AG09309 (cell line): ENCODE measurements at places on chromosomes 2 and 18.

DNA sequence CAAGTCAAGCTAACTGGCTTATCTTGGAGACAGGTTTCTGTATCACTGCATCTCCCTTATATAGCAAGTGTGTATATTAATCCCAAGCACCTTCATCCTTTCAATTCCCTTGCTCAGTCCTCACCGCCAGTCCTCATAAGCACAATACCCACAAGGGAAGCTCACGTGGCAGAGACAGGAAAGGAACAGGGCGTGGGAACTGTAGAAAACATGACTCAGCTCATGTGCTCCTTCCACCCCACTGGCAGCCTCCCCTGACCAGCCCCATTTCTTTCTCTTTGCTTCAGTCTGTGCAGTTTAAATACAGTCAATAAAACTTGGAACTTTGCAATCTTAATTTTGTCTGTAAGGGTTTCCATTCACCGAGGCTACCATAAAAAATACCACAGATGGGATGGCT is 36.5 kb upstream of the CDH19 start:
- no peak for DNase-seq

DNA sequence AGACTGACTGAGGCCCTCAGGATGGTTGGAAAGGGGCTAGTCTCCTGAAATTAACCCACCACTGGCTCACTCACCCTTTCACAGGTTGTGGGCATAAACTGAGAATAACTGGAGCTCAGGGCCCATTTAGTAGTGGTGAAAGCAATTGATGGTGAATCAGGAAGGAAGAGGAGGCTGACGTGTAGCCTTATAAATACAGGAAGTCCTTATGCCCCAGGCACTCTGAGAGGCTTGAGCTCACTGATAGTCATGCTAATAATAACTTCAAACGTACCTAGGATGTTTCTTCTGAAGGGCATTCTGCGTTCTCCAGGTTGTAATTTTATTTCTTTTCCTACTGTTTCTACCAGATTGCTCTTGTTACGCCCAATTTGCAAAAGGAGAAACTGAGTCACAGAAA is 328.4 kb downstream of the CLIP4 start:
- DNase-seq = no peak

- DNase-seq = no peak
Observed at GRCh38 chr2:239202343-239202742, 198.5 kb downstream of the HDAC4 start.

DNA sequence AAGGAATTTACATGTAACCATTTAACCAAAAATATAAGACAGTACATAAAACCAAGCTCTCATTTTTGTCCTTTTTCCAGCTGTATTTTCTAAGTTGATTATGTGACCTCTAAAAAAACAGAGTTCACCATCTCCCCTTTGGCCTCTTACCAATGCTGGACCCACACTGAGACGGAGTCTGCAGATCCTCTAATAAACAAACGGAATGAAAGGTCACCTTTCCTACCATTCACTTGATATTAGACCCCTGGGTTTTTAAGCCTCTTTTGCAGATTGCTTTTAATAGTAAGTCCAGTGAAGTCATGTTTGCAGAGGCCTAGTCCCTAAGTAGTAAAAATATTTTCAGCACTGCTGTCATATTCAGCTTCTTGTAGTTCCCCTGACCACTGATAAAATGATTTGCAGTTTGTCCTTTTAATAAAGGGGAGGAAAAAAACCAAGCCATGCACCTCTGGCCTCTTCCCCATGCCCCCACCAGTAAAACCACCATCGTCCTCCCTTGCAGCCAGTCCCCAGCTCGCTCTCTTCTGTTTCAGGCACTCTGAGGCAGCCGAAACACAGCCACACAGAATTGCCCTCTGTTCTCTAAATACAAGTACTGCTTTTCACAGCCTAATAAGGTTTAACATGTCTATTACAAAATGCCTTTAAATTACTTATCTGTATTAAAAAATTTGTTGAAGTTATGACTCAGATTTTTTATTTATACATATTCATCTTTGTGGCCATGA is 427.5 kb downstream of the PARD3B start:
- DNase-seq = no peak

GRCh38 chr18:32287249-32287648 is 97.4 kb downstream of the MEP1B start:
- DNase-seq = no peak

GRCh38 chr2:69628325-69629021 is 15.1 kb downstream of the AAK1 start:
- DNase-seq = no peak

- no peak for DNase-seq
Observed at GRCh38 chr2:239290618-239291474, 110.0 kb downstream of the HDAC4 start.

DNA sequence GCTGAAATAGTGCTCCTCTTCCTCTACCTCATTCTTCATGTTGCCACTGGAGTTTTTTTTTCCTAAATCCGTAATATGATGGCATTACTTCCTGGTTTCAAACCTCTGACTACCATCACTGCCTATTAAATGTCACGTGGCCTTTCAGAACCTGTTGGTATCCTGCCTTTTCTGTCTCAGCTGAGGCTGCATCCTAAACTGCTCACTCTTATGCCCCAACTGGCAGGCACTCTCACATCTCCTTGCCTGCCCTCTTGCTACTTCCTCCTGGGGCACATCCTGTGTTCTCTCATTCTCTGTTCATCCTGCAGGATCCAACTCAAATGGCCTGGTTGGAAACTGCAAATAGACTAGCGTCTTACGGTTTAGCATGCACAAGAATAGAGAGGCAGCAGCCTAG is 468.1 kb upstream of the FANCL start:
- no peak for DNase-seq

DNA sequence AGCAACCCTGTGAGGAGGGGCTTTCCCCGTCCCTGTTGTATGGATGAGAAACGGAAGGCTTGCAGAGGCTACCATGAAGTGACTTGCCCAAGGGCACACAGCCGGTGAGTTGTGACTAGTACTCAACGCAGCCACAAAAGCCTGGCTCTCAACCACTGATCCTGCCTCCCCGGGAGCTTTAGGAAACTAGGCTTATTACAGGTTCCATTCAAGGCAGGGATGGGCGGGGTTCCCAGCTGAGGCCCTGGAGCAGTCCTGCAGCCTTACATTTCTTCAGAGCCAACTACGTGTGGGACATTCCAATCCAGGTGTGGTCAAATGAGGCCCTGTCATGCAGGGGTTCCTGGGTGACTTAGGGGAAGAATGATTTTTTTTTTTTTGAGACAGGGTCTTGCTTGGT is 59.6 kb downstream of the MEX3C start:
- no peak for DNase-seq

GRCh38 chr2:39725401-39725800 is 53.7 kb downstream of the THUMPD2 start:
- peak; percentile 94 for DNase-seq

DNA sequence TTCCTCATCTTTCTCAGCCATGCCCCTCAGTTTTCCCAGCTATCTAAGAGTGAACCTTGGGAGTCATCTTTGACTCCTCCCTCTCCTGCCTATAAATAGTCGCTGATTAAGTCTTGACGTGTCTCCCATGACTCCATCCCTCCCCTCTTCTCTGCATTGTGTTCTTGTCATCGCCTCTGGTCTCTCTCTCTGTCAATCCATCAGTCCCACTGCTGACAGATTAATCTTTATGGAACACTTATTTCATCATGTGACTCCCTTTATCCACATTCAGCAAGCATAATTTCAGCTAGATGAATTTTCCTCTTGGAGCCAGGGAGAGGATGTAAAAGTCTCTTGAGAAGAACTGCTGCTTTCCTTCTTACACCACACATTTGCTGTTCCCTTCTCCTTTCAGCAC is 9.4 kb downstream of the ADAM23 start:
- no peak for DNase-seq

DNA sequence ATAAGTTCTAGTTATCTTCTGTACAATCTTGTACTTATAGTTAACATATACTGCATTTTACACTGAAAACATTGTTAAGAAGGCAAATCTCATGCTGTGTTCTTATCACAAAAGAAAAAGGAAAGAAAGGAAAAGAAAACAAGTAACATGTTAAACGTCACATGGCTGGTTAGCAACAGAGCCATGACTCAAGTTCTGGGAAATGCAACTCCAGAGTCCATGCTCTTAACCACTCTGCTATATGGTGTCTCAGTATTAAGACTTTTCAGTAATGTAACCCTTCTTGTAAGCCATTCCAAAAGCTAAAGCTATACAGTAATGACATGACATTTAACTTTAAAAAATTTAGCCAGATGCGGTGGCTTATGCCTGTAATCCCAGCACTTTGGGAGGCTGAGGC is 181.4 kb downstream of the BARD1 start:
- DNase-seq = no peak

- DNase-seq = no peak
Observed at GRCh38 chr2:233267516-233268245, 16.2 kb downstream of the ATG16L1 start.

- DNase-seq = no peak
Observed at GRCh38 chr2:223487214-223487846, 114.8 kb downstream of the SCG2 start.

DNA sequence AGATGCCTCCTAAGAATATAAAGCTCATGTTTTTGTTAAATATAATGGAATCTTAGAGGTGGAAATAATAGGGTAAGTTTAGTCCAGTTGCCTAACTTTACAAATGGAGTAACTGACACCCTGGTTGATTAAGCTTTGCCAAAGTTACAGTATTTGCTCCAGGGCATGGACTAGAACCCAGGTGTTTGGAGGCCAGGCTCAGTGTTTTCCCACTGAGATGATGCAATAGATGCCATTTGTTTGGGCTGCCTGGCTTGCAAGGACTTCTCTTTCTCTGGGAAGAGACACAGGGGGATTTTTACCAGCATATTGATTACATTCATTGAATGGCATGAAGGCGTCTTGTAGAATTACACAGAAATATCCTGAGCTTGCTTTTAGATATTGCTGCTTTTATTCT is 397.8 kb downstream of the SLC4A3 start:
- no peak for DNase-seq

- no peak for DNase-seq
Observed at GRCh38 chr2:174516501-174517378, 29.9 kb upstream of the GPR155 start.

GRCh38 chr2:157897106-157897971 is 21.2 kb upstream of the ACVR1 start:
- DNase-seq = no peak

GRCh38 chr2:134241911-134242310 is 12.0 kb upstream of the MGAT5 start:
- DNase-seq = no peak

DNA sequence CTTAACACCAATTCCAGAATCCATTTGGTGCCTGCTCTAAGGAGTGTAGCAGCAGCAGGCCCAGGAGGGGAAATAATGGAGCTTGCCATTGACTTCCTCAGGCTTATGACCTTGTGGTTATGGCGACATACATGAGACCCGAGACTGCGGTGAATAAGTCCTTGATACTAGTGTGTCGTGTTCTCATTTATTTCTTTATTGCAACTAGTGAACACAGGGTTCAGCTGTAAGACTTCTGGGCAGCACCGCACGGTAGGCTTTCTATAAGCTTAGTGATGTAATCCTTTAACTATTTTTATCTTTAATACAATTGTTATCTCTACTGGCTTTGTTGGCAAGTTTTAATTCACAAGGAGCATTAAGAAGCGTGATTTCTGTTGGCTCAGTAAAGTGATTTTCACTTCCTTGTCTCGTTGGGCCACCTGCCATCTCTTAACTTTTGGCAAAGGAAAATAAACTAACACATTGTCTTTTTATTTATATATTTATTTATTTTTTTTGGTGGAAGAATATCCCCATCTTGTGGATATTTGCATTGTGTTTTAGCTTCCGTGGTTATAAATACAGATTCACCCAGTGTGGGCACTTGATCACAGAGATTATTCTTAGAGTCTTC is 139.8 kb downstream of the LTBP1 start:
- DNase-seq = no peak

DNA sequence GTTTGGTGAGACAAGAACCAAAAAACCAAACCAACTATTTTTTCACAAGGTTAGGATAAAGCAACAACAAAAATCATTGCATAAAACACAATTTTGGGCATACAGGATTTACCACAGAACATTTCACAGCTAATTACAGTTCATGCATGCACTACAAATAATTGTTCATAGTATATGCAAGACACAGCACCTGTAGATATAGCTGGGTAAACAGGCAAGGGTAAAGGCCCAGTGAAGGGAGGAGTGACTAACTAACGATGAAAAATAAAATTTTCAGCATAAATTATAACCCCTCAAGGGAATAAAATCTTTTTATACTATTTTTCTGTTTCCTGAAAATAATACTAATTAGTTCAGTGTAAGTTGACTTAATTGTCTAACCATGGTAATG is 73.3 kb upstream of the CCDC141 start:
- DNase-seq = no peak

GRCh38 chr2:220670511-220670910 is 901.6 kb downstream of the EPHA4 start:
- no peak for DNase-seq

DNA sequence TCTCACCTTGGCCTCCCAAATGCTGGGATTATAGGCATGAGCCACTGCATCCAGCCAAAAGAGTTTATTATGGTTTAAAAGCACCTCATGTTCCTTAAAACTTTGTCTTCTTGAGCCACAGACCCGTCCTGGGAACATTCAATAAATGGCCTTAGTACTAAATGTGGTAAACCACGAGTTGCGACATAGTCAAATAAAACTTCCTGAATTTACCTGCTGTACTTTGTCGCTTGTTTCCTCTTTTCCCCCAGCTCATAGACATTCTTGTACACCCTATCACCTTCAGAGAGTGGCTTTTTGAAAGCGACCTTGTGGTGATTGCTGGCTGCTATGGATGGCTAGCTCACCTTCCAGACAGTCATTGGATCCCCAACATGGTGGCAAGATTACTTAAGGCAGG is 310.4 kb downstream of the LRRTM1 start:
- no peak for DNase-seq

DNA sequence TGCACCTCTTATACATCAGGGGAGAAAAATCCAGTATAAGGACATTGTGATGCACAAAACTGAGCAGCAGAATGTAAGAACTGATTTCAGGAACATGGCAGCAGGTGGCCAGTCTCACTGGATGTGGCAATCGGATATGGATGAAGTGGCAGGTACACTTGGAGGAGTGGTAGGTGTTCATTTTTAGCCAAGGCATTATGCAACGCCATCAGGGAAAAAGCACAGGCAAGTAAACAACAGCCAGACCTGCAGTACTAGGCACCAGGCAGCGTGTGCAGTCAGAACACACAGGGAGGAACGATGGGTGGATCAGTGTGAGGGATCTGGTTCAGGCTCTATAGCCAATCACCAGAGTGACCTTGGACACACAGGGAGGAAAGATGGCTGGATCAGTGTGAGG is 77.4 kb upstream of the GCFC2 start:
- no peak for DNase-seq

DNA sequence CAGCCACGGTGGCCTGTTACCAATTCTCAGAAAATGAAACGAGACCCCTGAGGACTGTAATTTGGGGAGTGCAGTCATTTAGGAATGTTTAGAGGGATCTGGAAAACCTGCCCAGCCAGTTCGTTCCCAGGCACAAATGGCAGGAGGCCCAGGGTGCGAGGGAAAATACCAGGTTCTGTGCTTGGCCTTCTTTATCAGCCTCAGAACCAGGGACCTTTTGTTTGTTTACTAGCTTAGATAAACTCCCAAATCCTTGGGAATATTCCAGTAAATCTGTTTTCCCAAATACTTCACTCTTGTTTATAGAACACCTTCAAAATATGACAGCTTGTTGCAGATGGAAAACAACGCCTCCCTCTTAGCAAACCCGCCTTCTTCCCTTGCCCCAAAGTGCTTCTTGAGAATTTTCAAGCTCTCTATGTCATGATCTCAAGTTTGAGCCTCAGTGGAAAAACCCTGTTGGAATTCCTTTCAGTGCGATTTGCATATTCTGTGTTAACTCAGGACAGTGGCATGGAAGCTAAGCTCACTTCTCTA is 400.3 kb upstream of the SMIM21 start:
- no peak for DNase-seq

- no peak for DNase-seq
Observed at GRCh38 chr2:2291500-2292260, 39.4 kb downstream of the MYT1L start.
